ENCODE measurements at places on chromosomes 16 and 17.

- H3K4me1 ChIP-seq: peaks cover 35% of the 10 kb centered on the region
- DNase-seq: no peak
- peak overlapping the region; percentile 41 for H3K27ac ChIP-seq
- H3K36me3 ChIP-seq: peaks cover 2% of the 10 kb centered on the region
- H3K4me3 ChIP-seq: peak overlapping the region; percentile 99
- H3K27me3 ChIP-seq: no peaks in the 10 kb centered on the region
Measured at GRCh38 chr16:88703486-88704309, 2.5 kb downstream of the RNF166 start.

DNA sequence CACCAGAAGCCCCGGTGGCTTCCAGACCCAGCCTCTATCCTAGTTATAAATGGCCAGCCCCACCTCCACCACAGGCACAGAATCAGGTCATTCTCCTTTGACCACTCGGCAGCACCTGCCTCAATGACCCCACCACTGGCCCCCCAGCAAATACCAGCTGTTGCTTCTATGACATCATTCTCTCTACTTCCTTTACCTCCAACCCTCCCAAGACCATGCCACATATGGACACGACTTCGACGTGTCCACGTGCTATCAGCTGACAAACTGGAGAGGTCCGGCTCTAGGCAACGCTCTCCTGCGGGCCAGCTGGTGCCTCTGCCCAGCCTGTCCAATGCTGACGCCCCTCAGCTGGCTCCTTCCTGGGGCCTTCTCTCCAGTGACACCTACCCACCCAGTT is 5.9 kb downstream of the ALYREF start:
- H3K27me3 ChIP-seq: no peaks in the 10 kb centered on the region
- no peak overlapping the region for H3K27ac ChIP-seq
- no peak for DNase-seq
- H3K4me1 ChIP-seq: peaks cover 4% of the 10 kb centered on the region
- H3K4me3 ChIP-seq: no peak overlapping the region

- DNase-seq: no peak
- no peaks in the 10 kb centered on the region for H3K4me1 ChIP-seq
- H3K27me3 ChIP-seq: no peaks in the 10 kb centered on the region
- no peak overlapping the region for H3K4me3 ChIP-seq
- H3K36me3 ChIP-seq: no peaks in the 10 kb centered on the region
Measured at GRCh38 chr16:63497408-63497807, 1461.2 kb upstream of the CDH8 start.

GRCh38 chr16:65285128-65286048 is 163.5 kb upstream of the CDH11 start:
- peak overlapping the region; percentile 18 for H3K4me3 ChIP-seq
- H3K27ac ChIP-seq: no peak overlapping the region
- H3K36me3 ChIP-seq: no peaks in the 10 kb centered on the region
- no peak for DNase-seq
- H3K4me1 ChIP-seq: peaks cover 11% of the 10 kb centered on the region
- H3K27me3 ChIP-seq: no peaks in the 10 kb centered on the region

DNA sequence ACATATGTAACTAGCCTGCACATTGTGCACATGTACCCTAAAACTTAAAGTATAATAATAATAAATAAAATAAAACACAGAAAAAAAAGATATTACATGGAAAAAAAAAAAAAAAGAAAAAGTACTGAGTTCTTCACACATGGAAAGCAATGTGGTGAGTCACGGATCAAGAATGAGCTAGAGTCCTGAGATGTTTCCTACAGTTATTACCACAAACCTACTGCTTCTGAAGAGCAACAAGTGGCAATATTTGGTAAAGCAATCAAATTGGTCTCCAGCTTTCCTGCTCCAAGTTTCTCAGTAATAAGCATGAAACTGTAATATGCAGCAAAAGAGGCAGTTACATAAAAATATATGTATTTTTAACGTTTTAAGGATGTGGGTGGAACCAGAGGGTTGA is 223.3 kb upstream of the SALL1 start:
- no peaks in the 10 kb centered on the region for H3K27me3 ChIP-seq
- DNase-seq: no peak
- no peaks in the 10 kb centered on the region for H3K36me3 ChIP-seq
- H3K4me3 ChIP-seq: no peak overlapping the region
- no peaks in the 10 kb centered on the region for H3K4me1 ChIP-seq

DNA sequence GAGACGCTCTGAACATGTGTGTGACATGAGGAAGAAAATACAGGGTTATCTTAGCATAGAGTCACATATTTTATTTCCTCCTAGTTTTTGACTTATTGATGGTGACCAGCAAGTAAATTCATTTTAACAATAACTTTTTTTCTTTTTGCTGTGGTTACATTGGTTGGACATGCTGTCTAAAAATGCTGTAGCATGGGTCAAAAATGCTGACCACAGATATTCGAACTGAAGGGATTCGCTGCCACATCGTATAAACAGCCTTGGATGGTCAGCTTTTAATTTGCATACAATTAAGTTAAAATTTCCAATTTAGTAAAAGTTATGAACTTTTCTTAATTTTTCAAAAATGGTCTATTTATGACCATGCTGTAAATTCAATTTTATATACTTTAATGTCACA is 30.5 kb downstream of the RPGRIP1L start:
- H3K4me1 ChIP-seq: no peaks in the 10 kb centered on the region
- no peak overlapping the region for H3K4me3 ChIP-seq
- H3K27ac ChIP-seq: no peak overlapping the region
- no peaks in the 10 kb centered on the region for H3K27me3 ChIP-seq

DNA sequence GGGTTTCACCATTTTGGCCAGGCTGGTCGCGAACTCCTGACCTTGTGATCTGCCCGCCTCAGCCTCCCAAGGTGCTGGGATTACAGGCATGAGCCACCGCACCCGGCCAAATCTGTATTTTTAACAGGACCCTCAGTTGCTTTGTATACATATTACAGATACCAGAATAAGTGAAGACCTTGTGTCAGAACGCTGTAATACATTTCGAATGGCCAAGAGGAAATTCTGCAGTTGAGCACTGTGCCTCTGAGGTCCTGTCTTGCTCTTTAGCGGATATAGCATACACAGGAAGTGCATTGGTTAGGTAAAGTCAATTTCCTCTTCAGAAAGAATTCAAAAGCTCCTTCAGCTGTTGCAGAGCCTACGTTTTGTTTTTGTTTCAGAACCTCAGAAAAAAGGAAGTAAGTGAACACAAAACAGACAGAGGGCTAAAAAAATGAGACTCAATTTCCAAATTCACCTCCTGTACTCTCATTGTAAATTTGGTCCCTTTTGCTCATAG is 15.7 kb downstream of the CRLF3 start:
- no peaks in the 10 kb centered on the region for H3K27me3 ChIP-seq
- no peaks in the 10 kb centered on the region for H3K4me1 ChIP-seq
- peak overlapping the region; percentile 12 for H3K4me3 ChIP-seq
- no peak for DNase-seq

DNA sequence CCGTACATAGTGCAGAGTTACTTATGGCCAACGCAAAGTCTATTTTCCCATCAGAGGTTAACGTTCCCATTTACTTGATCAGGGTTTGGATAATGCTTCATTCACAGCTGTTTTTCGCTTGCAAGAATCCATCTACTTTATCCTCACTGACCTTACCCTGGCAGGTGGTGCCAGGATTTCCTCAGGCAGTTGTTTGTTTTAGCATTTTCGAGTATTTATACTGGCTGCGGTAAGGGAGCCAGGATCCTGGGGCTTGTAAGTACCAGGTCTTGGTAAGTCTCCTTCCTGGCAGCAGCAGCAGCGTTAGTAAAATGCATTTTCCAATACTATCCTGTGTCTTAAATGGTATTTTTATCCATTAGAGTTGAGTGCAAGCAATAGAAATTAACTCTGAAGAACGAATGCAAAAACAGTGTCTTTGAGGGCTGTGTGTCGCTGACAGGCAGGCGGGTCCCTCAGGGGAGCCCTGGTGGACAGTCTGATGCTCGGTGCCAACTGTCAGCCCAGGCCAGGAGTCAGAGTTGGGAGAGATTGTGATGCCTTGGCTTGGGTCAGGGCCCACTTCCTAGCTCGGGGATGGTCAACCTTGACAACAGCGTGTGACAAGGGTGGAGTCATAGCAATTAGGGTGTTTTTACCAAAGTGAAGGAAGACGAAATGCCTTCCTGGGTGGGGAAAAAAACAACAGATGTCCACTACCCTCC is 92.4 kb upstream of the HSBP1 start:
- peak overlapping the region; percentile 22 for H3K4me3 ChIP-seq
- peaks cover 6% of the 10 kb centered on the region for H3K4me1 ChIP-seq
- DNase-seq: peak; percentile 32

DNA sequence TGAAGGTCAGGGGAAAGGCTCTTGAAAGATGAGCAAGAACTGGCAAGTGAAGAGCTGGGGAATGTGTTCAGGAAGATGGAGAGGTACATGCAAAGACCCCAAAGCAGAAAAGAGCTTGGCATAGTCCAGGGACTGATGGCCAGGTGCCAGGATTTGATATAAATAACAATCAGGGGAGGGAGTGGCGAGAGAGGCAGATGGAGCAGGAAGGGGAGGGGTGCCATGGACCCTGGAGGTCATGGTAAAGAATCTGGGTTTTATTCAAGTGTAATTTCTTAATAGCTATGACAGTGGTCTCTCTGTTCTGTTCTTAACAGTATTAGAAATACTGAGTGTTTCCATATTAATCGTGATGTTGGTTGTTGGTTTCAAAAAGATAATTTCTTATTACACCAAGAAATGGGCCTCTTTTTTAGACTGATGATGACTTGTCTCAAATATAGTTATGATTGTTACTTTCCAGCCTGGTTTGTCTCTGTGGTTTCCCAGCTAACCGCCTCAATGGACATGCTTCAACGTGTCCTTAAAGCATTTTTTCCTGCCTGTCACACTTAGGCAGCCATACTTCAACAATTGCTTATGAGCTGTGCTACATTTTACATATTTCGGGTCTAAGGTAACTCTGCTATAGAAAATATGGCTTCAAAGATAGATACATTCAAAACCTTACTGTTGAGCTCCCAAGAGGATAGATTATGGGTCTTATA is 49.4 kb downstream of the MYH10 start:
- H3K27me3 ChIP-seq: no peaks in the 10 kb centered on the region
- H3K4me3 ChIP-seq: no peak overlapping the region
- no peak for DNase-seq
- H3K36me3 ChIP-seq: peaks cover 14% of the 10 kb centered on the region
- peak overlapping the region; percentile 45 for H3K27ac ChIP-seq

DNA sequence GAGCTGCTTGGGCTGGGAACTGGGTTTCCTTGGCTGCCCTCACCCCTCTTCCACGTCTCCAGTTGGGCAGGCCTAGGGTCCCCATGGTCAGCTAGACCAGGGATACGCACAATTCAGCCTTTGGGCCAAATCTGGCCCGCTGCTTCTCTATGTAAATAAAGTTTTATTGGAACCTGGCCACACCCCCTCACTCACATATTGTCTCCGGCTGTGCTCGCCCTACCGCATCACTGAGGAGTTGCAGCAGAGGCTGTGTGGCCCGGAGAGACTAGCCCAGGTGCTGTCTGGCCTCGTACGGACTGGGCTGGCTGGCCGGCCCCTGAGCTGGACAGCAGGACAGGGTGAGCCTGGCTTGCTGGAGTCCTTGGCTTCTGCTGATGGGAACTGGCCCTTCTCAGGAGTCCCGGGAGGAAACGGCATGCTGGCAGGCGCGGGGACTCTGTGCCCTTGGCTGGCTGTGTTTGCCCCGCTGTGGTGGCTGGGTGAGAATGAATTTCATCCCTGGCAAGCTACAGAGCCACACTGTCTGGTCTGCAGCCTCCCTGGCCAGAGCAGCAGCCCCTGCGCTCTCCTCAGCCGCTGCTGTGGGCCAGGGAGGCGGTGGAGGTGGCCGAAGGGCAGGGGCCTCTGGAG is 82.0 kb downstream of the ENGASE start:
- H3K36me3 ChIP-seq: no peaks in the 10 kb centered on the region
- H3K4me1 ChIP-seq: no peaks in the 10 kb centered on the region
- no peak overlapping the region for H3K27ac ChIP-seq

DNA sequence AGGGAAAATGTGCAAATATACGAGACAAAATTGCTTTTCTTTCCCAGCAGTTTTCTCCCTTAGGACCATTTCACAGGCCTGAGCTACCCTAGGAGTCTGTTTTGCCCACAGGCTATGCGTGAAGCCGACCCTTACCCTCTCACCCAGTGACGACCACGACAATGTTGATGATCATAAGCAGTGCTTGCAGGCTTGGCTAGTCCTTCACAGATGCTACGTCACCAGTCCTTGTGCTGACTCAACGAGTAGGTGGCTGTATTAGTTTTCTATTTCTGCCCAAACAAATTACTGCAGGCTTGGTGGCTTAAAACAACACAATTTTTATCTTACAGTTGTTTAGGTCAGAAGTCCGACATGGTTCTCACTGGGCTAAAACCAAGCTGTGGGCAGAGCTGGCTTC is 574.6 kb upstream of the HSBP1 start:
- no peaks in the 10 kb centered on the region for H3K4me1 ChIP-seq
- no peaks in the 10 kb centered on the region for H3K27me3 ChIP-seq
- no peaks in the 10 kb centered on the region for H3K36me3 ChIP-seq
- H3K4me3 ChIP-seq: no peak overlapping the region
- no peak overlapping the region for H3K27ac ChIP-seq
- no peak for DNase-seq

- H3K27me3 ChIP-seq: no peaks in the 10 kb centered on the region
- no peaks in the 10 kb centered on the region for H3K4me1 ChIP-seq
- peaks cover 71% of the 10 kb centered on the region for H3K36me3 ChIP-seq
- H3K27ac ChIP-seq: no peak overlapping the region
- no peak overlapping the region for H3K4me3 ChIP-seq
Measured at GRCh38 chr17:5020502-5021023, 14.7 kb downstream of the SLC52A1 start.

Data from thoracic aorta (tissue), 2 donors.